ENCODE measurements at places on chromosomes 12 and 14.
A peak's percentile ranks its signal among the peaks of the same experiment; 100 is the strongest.

GRCh38 chr14:102490456-102490855, 19.1 kb downstream of the ANKRD9 start:
- DNase-seq: no peak

DNA sequence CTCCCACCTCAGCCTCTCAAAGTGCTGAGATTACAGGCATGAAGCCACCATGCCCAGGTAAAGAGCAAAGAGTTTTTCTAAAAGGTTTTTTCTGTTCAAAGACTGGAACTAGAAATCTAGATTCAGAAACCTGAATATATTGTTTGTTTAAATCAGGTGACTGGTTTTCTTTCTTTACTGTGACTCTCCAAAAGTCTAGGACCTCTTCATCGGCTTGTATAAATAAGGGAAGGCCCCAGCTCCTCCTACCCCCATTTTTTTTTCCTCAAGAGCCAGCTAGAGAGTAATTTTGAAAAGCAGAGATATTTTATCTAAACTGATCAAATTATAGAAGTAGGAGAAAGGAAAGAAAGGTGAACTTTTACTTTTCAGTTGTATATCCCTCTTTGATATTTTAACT, 48.0 kb downstream of the TMEM116 start:
- DNase-seq: no peak

DNA sequence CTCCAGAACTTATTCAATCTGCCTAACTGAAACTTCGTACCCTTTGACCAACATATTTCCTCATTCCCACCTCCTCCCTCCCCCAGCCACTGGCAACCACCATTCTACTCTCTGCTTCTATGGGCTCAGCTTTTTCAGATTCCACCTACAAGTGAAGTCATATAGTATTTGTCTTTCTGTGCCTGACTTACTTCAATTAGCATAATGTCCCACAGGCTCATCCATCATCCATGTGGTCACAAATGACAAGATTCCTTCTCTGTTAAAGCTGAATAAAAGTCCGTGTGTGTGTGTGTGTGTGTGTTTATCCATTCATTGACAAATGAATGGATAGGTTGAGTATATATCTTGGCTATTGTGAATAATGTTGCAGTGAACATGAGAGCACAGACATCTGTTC, 1.3 kb upstream of the C14orf39 start:
- DNase-seq: no peak

DNA sequence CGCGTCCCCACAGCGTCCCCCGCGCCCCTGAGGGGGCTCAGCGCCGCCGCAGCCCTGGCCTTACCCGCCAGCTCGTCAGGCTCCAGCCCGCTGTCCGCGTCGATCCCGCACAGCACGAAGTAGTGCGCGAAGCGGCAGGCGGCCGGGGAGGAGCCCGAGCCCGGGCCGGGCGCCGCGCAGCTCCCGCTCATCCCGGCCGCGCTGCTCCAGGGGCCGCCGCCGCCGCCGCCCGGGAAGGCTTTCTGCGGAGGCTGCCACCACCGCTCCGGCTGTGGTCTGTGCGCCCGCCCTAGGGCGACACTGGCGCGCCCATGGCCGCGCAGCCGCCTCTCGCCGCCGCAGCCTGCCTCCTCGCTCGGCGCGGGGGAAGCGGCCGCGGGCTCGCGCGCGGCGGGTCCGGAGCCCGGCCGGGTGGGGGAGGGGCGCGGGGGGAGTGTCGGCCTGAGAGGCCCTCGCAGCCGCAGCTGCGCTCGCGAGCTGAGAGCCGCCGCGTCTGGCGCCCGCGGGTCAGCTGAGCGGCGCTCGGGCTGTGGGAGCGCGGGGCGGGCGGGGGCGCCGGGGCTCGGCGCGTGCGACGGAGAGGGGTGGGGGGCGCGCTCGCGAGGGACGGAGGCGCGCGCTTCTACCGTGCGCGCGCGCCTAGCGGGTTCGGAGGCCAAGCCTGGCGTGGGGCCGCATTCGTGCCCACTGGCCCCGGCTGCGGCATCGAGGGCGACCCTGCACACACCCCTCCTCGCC, at the start of gene DENND5B:
TSS of gene DENND5B (minus strand) at position 495 of the 738 bp plus-strand sequence. CDS start at position 191, 304 bp downstream.
- DNase-seq: peak; percentile 67

- DNase-seq: no peak
Measured at GRCh38 chr14:66709291-66709690, 201.3 kb downstream of the GPHN start.

DNA sequence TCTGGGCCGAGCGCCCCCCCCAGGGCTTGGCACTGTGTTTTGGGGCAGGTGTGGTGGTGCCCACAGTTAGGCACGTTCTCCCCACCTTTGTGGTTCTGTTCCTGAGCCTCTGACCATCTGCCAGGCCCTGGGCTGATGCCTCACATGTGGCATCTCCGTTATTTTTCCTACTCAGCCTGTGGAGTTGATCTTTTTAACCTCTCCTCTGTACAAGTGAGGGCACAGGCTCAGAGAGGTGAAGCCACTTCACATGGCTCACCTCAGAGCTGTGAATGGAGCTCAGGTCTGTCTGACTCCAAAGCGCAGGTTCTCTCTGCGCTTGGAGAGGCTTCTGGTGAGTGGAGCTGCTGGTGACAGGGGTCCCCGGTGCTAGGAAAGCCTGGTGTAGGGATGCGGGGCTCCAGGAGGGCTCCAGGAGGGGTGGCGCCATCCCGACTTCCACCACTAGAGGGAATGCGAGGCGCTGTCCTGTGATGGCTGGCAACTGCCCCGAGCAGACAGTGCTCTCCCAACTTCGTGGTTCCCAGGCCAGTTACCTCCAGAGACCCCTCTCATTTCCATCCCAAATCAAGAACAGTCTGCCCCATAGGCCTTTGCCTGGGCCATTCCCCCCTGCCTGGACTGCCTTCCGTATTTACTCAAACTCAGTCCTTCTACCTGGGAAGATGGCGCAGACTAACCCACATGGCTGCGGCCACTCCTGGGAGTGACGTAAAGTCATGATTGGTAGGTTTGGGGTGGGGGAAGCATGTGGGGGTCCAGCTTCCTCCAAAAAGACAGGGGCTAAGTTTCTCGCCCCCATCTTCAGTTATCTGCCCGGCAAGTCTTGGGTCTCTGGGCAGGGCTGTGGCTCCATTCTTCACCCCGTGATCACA, 9.9 kb downstream of the BCL7A start:
- no peak for DNase-seq

DNA sequence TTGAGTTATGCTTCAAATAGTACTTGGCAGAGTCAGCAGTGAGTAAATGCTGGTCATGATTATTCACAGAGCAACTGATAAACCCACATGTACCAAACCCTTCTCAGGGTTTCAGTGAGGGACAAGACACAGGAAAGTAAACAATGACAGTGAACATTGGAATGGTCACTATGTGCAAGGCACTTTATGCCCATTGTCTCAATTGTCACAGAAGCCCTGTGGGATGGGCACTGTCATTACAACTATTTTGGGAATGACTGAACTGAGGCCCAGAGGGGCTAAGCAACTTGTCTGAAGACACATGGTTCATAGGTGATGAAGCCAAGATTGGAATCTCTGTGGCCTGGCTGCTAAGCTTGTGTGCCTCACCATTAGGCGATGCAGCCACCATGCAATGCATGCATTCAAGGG, 238.5 kb downstream of the RBM19 start:
- DNase-seq: no peak

DNA sequence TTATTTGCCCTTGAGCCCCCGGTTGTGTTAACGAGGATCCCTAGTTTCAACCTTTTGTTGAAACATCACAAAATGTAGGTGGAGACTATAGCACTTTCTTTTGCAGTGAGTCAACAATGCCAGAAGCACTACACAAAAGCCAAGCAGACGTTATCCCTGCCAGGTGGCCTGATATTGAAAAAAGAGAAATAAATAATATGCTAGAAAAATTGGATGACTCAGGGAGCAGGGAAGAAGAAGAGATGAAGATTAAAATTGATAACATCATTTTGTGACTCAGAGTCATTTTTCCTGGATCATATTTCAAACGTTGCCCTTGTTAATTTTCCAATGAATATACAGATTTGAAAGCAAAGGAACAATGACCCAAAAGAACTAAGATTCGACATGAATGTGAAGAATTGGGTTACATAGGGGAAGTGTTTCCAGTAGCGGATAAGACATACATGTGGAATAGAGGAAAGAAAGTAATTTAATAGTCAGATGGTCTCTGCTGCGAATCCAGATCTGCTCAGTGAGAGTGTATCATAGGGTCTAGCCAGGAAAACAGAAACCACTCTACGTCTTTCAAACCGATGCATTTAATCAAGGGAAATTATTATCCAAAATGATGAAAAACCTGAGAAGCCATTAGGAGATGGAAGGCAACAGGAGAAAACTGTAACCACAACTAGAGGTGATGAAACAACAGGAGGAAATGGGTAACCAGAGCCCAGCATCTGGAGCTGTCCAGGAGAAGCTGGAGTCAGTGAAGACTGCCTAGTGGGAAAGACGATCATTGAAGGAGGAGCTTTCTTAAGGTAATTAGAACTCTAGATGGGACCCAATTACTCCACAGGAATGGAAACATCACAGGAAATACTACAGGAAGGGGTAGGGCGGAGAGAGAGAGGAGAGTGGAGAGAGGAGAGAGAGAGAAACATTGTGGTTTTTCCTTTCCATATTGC, 57.9 kb downstream of the RERG start:
- DNase-seq: no peak

DNA sequence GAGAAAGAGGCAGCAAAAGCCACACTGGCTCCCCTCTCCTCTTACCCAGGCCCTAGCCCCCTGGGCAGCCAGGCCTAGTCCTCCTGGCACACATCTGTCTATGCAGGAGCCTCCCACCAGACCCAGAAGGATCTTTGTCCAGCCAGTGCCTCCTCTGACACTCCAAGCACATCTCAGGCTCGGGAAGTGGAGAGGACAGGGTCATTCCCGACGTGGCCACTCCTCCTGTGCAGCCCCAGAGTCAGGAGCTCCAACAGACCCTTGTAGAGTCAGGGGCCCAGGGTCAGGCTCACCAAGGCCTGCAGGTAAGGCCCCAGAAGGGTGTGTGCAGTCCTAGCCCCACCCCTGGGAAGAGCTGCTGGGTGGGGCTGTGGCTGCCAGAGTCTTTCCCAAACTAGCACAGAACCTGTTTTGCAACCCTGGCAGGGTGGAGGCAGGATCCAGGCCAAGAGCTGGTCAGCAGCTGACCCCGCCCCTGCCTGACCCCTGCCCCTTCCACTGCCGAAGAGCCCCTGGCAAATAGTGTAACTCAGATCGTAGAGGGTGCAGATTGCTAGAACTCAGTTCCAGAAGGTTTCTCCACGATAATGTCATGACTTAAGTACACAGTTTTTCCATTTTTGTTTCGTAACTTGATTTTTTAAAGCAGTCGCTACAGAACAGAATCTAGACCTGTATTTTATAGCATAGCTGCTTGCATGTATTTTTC, 26.6 kb upstream of the PNMA1 start:
- no peak for DNase-seq

DNA sequence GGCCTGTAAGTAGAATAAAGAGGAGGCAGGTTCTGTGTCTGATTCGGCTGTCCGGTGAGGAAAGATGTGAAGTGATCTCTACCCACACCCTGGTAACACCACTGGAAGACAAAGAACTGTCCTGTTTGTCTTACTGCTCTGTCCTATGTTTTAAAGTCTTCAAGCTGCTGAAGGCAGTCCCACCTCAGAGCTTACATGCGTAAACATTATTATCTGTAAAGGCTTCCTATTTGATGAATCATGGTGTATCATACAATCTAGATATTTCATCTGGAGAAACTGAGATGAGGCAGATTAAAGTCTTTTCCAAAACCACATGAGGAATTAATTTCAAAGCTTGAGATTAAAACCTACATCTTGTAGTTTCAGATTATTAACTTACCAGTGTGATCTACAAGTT, 427.6 kb downstream of the ZFP36L1 start:
- no peak for DNase-seq

GRCh38 chr12:42326541-42327226, 717 bp downstream of the PPHLN1 start:
- DNase-seq: no peak

- no peak for DNase-seq
Measured at GRCh38 chr12:71610031-71610795, 53.4 kb downstream of the ZFC3H1 start.

DNA sequence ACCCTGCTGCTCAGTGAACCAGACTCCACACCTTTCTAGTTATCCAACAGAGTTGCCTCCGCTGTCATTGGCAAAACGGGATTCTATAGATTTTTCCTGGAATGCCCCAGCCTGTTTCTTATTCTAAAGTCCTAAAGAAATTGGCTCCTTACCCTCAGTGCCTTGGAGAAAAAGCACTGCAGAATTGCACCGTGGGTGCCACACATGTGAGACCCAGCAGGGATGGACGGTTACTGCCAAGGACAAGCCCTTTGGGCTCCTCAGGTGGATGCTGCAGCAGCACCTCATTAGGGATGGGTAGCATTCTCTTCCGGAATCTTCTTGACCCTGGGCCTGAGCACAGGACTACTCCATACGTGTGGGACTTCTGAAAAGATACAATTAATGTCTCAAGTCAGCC, 121.5 kb downstream of the GCH1 start:
- DNase-seq: no peak

GRCh38 chr12:24229031-24229700, 279.7 kb upstream of the SOX5 start:
- no peak for DNase-seq

DNA sequence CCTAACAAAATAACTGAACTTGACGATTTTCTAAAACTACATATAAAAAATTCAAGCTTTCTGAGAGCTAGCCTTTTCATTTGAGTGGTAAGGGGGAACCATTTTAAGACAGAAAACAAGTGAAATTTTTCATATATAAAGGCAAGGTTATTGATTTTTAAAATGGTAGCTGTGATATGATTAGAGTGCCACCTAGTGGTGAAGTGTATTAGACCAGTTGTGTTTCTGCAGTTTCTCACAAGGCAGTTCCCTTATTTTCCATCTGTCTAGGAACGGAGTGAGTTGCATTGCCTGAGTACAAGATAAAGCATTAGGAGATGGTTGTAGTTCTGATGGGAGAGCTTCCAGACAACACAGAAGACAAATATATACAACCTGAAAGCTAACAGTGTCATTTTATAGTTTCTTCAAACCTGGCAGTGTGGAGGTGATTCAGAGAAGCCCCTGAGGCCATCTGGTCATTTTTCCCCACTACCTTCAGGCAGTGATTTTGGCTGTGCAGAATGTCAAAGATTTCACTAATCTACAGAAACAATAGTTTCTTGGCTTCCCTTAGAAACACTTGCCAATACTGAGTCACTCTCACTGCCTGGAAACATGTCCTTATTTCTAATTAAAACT, 180.8 kb downstream of the C12orf50 start:
- peak; percentile 35 for DNase-seq

DNA sequence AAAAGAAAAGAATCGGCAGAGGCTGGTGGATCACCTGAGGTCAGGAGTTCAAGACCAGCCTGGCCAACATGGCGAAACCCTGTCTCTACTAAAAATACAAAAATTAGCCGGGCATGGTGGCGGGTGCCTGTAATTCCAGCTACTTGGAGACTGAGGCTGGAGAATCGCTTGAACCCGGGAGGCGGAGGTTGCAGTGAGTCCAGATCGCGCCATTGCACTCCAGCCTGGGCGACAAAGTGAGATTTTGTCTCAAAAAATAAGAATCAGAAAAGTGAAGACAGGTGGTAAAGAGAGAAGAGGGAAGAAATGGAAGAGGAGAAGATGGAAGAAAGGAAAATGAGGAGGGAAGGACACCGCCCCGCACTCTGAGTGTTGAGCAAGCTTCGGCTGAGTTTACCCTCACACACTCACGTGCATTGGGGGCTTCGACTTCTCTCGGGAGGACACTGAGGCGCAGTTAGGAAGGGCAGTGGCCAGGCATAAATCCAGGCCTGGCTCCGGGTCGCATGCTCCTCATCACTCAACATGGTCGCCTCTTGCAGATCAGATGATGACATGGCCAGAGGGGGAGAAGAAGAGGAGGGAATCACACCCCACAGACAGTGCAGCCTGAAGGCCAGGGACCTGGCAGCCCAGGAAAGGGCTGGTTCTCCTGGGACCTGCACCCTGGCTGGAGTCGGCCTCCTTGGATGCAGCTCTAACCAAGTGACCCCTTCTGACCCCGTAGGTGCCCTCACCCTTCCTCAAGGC, 61.1 kb downstream of the PRMT8 start:
- no peak for DNase-seq

GRCh38 chr12:13505224-13505623, 308.7 kb downstream of the EMP1 start:
- no peak for DNase-seq

All from NCI-H2171 (cell line).